H9 (cell line): ENCODE measurements at places on chromosomes 4 and X. TPM values are rescaled to one million over a fixed set of nuclear protein-coding genes. Genes with fewer than 3 reads are reported as not detected.

DNA sequence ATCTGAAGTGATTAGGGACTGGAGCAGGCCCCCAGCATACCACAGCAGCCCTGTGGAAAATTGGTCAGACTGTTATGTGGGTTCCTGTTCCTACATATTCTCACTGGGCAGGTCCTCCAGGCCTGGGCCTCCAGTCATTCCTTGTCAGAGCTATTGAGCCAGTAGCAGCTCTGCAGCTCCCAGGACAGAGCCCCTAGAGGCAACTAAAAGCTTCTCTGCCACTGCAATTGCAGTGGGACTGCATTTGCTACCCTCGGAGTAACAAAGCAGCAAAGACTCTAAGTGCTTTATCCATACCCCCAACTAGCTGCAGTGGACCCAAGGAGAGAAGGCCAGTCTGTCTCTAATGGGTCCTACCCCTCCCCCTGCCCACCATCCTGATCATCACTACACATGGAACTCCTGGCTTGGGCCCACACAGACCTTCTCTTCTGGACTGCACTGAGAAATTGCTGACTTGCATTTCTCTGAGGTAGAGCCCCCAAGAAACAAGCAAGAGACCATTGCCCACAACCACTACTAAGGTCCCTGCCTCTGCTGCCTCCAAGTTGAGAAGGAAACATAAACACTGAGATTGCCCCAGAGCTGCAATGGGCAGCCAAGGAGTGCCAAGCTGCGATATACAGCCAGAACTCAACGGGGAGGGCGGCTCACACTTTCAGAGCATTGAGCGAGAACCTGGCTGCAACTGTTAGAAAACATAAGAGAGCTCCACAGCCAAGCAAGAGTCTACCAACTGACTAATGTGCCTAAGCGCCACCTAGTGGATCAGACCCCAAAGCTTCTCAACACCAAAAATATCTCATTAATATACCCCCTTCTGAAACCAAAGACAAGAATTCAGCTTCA, 738.7 kb upstream of the NDST4 start:
- peak; percentile 73 for DNase-seq

GRCh38 chr4:148007792-148008191, 275.9 kb downstream of the ARHGAP10 start:
- DNase-seq = no peak

- no peak for DNase-seq
Observed at GRCh38 chrX:41590641-41591040, 98.1 kb upstream of the GPR34 start.

GRCh38 chr4:161249779-161250440, 913.9 kb downstream of the FSTL5 start:
- DNase-seq = no peak

GRCh38 chr4:45701621-45702020, 422.2 kb downstream of the GABRG1 start:
- no peak for DNase-seq

The PCDH7 gene
- total RNA-seq = 16.8 and 18.0 TPM in 2 replicates

The DGKK gene
- 1.4 and 1.6 TPM in 2 replicates for total RNA-seq
